Myocyte (in vitro differentiated cells): ENCODE measurements at places on chromosomes 3 and 15. TPM values are rescaled to one million over a fixed set of nuclear protein-coding genes. Genes with fewer than 3 reads are reported as not detected.

Gene RASGRF1
- 7.4 and 29.1 TPM in 2 replicates for total RNA-seq

Gene XIRP1
- total RNA-seq, result 104 and 142 TPM in 2 replicates

Gene ZNF385D
- 0.99 and 1.6 TPM in 2 replicates for total RNA-seq

Gene FYTTD1
- total RNA-seq, result 103 and 107 TPM in 2 replicates

Gene ZNF662
- 1.1 and 1.3 TPM in 2 replicates for total RNA-seq

Gene CYP1A1
- not detected in 2 replicates for total RNA-seq

Gene THSD4
- total RNA-seq, result 1.6 and 2.7 TPM in 2 replicates

Gene SCN11A
- not detected in 2 replicates for total RNA-seq

Gene CX3CR1
- not detected in 2 replicates for total RNA-seq

Gene MELTF
- total RNA-seq, result 3.1 and 3.7 TPM in 2 replicates

Gene VGLL4
- 71.9 and 102 TPM in 2 replicates for total RNA-seq

Gene CD86
- not detected in 2 replicates for total RNA-seq

Gene TYRO3
- total RNA-seq, result 3.9 and 9.6 TPM in 2 replicates

Gene KY
- 1.6 and 4.3 TPM in 2 replicates for total RNA-seq

Gene CLDN11
- not detected in 2 replicates for total RNA-seq

Gene TGM5
- total RNA-seq, result 0.21 TPM in 1 of 2 replicates, not detected in the other

Gene TMA7
- total RNA-seq, result 195 and 221 TPM in 2 replicates

Gene GOLGA6L4
- total RNA-seq, result 0.29 and 0.36 TPM in 2 replicates

Gene C3orf38
- total RNA-seq, result 21.8 and 24.8 TPM in 2 replicates

Gene ASB14
- 0.05 and 5.6 TPM in 2 replicates for total RNA-seq

Gene GOLGA8M
- total RNA-seq, result 0.64 TPM in 1 of 2 replicates, not detected in the other

Gene MCCC1
- total RNA-seq, result 24.5 and 33.0 TPM in 2 replicates

Gene ARHGAP11A
- 2.2 and 4.5 TPM in 2 replicates for total RNA-seq

Gene WNT5A
- total RNA-seq, result 34.5 and 35.5 TPM in 2 replicates

Gene MAP6D1
- 10.5 and 19.8 TPM in 2 replicates for total RNA-seq

Gene CDC25A
- 2.2 and 2.5 TPM in 2 replicates for total RNA-seq

Gene FOXL2
- 3.0 and 3.1 TPM in 2 replicates for total RNA-seq

Gene LCTL
- total RNA-seq, result 0.13 TPM in 1 of 2 replicates, not detected in the other

Gene TADA3
- 108 and 110 TPM in 2 replicates for total RNA-seq

Gene SLC38A3
- total RNA-seq, result 9.1 and 42.7 TPM in 2 replicates

Gene HDGFL3
- total RNA-seq, result 40.9 and 43.3 TPM in 2 replicates

Gene HES1
- 5.5 and 9.0 TPM in 2 replicates for total RNA-seq

Gene CRABP1
- total RNA-seq, result not detected in 2 replicates

Gene PLA1A
- 2.8 and 6.7 TPM in 2 replicates for total RNA-seq

Gene GRK7
- 0.05 and 0.08 TPM in 2 replicates for total RNA-seq

Gene NLGN1
- 0.62 TPM in 1 of 2 replicates, not detected in the other for total RNA-seq

Gene TF
- total RNA-seq, result under 0.01 and 0.08 TPM in 2 replicates

Gene KNG1
- not detected in 2 replicates for total RNA-seq

Gene CASR
- total RNA-seq, result not detected in 2 replicates

Gene CPB1
- total RNA-seq, result 0.56 and 0.57 TPM in 2 replicates

Gene ALAS1
- 59.7 and 83.9 TPM in 2 replicates for total RNA-seq

Gene EPHB3
- total RNA-seq, result 23.2 and 23.6 TPM in 2 replicates

Gene ROBO2
- not detected in 2 replicates for total RNA-seq

Gene DNAJB8
- total RNA-seq, result not detected in 2 replicates

Gene ST8SIA2
- 28.6 and 30.8 TPM in 2 replicates for total RNA-seq

Gene CPNE9
- not detected in 2 replicates for total RNA-seq

Gene FANCD2OS
- total RNA-seq, result not detected in 2 replicates

Gene DNAH12
- 0.21 and 0.32 TPM in 2 replicates for total RNA-seq

Gene CATSPER2
- total RNA-seq, result 0.16 and 0.62 TPM in 2 replicates

Gene TUSC7
- total RNA-seq, result not detected in 2 replicates

Gene FGF12
- total RNA-seq, result 0.16 and 0.64 TPM in 2 replicates

Gene C3orf62
- 1.4 and 1.6 TPM in 2 replicates for total RNA-seq

Gene KLF15
- 1.2 and 1.5 TPM in 2 replicates for total RNA-seq
